ENCODE measurements at places on chromosomes 16 and 17.

DNA sequence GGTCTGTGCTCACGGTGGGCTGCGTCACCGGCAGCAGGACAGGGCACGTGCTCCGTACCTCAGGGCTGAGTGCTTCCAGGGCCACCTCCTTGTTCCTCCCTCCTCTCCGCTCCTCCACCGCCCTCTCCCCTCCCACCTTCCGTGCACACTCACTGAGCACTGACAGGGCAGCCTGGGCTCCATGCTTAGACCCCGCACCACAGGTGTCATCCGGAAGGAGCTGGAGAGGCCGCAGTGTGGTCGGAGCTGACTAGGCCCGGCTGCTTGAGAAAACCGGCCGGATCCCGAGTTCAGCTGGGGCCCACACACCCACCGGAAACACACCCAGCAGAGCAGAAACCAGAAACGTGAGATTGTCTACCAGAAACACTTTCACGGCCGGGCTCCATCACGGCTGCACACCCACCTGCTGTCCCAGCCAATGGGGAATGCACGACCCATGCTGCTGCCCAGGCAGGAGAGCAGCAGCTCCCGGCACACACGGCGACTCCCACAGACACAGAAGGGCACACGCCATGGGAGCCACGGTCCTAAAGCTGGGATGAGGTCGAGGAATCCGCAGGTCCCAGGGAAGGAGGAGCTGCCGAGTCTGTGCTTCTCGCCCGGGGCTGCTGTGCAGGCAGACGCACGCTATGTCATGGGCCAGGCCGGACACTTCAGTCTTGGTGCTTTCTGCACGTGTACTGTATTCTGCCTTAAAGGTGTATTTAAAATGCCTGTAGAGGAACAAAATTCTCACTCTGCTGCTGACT is 55.0 kb upstream of the ZNF469 start:
- DNase-seq, result no peak

DNA sequence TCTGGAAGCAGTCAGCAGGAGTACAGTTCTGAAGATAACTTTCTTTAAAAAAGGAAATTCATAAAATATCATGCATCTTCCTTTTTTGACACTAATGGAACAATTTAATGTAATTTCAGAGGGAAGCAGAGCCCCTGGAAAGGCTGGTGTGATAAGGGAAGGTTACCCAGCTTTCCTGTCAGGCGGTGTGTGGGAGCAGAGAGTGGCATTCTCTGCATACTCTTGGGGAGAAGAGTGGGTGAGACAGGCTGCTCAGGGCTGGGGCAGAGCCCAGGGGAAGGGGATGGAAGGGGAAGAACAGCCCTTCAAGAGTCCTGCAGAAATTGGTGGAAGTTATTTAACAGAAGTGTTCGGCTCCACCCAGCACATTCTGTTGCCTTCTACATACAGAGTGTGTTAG is 84.7 kb downstream of the PRKCB start:
- no peak for DNase-seq

DNA sequence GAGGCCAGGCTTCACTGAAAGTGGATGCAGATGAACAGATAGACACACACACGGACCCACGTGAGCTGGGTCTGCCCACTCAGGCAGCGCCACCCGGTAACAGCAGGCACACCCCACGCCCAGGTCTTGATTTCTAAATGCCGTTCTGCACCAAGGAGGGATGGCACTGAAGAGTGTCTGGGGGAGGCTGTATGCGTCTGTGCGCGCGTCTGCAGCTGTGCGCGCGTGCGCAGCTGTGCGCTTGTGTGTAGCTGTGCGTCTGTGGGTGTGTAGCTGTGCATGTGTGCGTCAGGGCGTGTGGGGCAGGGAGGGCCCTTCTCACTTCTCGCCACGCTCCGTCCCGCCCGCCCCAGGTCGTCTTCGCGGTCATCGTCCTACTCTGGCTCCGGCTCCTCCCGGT is 15.5 kb upstream of the IL17C start:
- DNase-seq, result no peak

DNA sequence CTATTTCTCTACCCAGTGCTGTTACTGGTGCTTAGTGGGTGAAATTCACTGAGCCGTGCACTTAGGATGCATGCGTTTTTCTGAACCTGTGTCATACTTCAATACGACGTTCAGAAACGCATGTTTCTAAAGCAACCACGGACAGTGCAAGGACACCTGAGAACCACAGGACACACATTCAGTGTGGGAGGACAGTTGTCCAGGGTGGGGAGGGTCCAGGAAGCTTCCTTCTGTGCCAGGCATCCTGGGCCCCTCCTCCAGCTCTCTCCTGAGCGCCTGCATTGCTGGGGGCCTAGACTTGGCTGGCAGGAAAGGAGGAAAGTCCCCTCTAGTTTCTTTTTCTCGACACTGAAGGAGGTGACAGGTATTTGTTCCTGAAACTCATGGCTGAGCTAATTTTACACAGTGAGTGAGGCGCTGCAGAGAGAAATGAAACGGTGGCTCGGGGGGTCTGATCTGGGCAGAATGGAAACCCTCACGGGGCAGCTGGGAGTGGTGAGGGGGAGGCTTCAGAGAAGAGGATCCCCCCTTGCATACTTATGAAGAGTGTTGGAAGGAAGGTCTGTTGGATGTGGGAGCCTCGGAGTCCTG is 89.9 kb downstream of the IRF8 start:
- peak; percentile 74 for DNase-seq
